Fibroblast of skin of right biceps (primary cell): ENCODE measurements at places on chromosomes 1 and 21.

GRCh38 chr1:187763976-187764375, 935.2 kb downstream of the PLA2G4A start:
- peak; percentile 19 for DNase-seq

DNA sequence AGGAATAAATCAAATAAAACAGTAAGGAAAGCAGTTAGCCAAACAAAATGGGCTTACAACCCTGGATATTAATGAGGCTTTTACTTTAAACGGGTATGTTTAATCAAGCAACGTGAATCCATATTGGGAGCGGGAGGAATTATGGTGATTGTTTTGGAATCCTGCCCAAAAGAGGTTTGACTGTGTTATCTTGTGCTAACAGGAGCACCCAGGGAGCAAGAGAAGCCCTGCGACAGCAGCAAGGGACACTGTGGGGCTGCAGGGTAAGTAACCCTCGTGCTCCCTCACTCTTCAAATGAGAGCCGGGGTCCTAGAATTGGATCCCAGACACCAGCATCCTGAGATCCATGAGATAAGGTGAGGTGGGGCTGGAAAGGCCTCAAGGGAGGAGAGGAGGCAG, 72.6 kb upstream of the PGBD5 start:
- no peak for DNase-seq

DNA sequence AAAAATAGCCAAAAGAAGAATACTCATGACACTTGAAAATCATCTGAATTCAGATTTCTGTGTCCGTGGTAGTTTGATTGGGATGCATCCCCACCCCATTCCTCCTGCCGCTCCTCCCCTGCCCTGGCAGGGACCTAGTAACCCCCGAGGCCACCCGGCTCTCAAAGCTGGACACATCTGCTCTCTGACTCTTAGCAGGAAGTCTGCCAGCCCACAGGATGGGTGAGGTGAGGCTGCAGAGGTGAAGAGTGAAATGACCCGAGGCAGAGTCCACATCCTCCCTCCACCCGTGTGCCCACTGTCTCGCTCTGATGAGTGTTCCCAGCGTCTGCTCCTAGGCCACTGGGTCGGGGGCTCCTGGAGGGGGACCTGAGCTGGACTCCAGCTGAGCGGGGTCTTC, 308.5 kb upstream of the VAMP3 start:
- DNase-seq, result no peak

DNA sequence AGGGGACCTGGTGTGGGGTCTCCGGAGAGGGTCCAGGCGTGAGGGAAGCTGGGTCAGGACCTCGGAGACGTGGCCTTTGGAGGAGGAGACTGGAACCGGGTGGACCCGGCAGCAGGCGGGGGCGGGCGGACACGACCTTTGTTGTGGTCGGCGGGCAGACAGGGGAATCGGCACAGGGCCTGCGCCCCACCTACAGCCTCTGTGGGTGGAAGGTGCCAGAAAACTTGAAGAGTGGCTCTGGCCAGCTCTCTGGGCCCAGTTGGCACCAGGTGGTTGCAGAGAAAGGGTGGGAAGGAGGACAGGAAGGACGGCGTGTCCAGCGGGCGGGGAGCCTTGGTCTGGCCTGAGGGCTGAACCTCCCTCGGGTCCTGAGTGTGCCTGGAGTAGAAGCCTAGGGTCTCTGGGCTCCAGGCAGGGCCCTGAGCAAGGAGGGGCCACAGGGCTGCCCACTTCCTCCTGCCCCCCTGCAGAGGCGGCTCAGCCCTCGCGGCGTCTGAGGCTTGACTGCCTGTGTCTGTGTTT, 7.7 kb upstream of the TTLL10 start:
- no peak for DNase-seq

- DNase-seq, result no peak
These were observed 11.3 kb downstream of the POU2F1 start for GRCh38 chr1:167231873-167232450.

- DNase-seq, result no peak
These were observed 406.1 kb downstream of the RPS6KC1 start for GRCh38 chr1:213457186-213457585.

DNA sequence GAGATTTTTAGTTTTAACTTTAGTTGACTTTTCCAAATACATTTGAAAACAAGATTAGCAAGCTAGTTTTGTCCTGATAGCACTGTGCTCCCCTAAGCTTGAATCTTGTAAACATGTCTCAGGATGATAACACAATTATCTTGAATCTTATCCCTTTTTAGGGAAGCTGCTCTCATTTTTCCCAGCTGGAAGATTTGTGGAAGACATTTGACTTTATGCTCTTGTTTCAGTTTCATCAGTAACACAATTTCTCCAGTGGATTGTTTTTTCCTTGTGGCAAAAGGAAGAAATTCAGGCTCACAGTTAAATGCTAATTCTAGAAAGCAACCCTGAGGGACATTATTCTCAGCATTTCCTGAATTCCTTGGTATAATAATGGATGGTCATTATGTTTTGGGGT, 88.8 kb downstream of the CDC7 start:
- no peak for DNase-seq

GRCh38 chr1:183640193-183640592, 4.6 kb upstream of the ARPC5 start:
- DNase-seq, result no peak

- DNase-seq, result no peak
These were observed 536.3 kb downstream of the KIF26B start for GRCh38 chr1:245690946-245691541.

- no peak for DNase-seq
These were observed 30.1 kb downstream of the KCNJ6 start for GRCh38 chr21:37886120-37886519.

DNA sequence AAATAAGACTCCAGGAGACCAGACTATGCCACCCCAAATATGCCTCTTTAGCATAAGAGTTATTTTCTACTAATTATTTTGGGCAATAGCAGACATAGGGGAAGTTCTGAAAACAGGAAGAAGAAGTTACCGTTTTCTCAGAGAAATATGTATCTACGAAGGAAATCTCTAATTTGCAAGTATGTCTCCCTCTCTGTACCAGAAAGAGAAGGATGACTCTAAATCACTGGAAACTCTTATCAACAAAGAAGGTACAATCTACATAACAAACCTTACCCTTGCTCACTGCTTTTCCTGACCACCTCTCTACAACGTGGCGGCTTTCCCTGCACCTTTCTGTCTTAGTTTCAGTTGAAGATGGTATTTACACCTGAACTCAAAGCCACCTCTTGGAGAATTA, 49.0 kb downstream of the OMA1 start:
- DNase-seq, result no peak

- peak; percentile 61 for DNase-seq
These were observed 3.7 kb upstream of the PPM1J start for GRCh38 chr1:112718691-112719418.

GRCh38 chr1:48715921-48716320, 60.8 kb downstream of the BEND5 start:
- no peak for DNase-seq

DNA sequence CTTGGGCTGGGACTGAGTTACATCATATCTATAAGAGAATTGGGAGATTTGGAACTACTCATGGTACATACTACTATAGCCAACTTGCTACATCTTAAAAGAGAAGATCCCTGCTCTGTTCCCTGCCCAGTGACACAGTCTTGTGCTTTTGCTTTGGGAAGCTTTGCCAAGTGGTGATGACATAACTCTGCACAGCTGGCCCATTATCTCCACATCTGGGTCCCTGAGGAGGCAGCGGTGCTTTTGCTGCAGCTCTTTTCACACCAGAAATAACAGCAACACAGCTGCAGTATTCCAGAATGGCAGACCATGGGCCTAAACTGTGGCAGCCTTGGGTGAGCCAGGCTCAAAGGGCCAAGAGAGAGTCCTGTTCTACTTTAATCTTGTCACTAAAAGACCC, 296.0 kb downstream of the HHAT start:
- DNase-seq, result no peak

GRCh38 chr1:219265026-219265515, 91.4 kb downstream of the LYPLAL1 start:
- no peak for DNase-seq

DNA sequence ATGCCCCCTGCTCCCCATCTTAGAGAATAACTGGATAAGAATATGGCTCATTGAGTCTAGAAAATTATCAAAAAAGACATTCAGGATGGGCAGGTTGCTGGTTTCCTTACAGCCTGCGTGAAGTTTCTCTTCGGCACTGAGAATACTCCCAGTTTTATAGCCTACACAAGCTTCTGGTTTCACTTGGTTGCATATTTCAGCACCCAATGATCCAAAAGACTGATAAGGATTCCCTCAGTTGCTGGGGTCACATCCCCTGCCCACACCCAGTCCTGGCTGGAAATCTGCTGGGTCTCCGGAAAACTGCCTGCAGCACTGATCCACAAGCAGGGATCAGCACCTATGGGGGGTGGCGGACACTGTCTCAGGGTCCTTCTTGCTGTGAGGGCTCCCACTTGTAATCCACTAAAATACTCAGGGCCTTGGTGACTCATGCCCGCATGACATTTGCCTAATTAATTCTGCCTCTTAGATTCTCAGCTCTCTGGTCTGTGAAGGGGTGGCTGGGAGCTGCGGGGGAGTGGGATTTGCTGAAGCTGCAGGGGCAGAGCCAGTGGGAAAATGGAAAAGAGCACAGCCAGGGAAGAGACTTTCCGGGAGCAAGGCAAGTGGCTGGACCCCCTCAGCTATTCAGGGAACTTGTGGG, 142.5 kb downstream of the ZNF648 start:
- DNase-seq, result no peak

DNA sequence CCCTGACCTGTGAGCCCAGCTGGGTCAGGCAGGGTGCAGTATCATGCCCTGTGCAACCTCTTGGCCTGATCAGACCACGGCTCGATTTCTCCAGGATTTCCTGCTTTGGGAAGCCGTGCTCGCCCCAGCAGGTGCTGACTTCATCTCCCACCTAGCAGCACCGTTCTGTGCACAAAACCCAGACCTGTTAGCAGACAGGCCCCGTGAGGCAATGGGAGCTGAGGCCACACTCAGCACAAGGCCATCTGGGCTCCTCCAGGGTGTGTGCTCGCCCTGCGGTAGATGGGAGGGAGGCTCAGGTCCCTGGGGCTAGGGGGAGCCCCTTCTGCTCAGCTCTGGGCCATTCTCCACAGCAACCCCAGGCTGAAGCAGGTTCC, 29.6 kb downstream of the SLC19A1 start:
- no peak for DNase-seq

DNA sequence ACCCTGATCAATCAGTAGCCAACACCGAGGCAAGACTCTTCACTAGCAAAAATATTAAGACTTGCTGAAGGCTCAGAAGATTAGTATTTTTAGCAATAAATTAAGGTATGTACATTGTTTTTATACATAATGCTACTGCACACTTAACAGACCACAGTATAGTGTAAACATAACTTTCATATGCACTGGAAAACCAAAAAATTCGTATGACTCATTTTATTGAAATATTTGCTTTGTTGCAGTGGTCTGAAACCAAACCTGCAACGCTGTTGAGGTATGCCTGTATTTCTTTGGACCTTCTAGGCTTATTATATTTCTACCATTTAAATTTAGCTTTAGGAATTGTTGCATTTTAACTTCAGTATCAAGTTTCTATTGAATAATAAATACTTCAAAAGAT, 65.8 kb upstream of the BCL9 start:
- DNase-seq, result no peak
